Stimulated activated CD8-positive, alpha-beta memory T cell treated with anti-CD3 and anti-CD28 coated beads, Interleukin-2, amount 100 ng/mL, for 1 hour (primary cell): ENCODE measurements at places on chromosomes 16 and 17.

GRCh38 chr17:68955181-68955841 is at the start of gene ABCA8:
Gene ABCA8, minus strand, starts transcription at chr17:68955392. Its CDS starts 13,358 bp downstream, at chr17:68942034.
- DNase-seq: no peak

- DNase-seq: no peak
These were observed 259.7 kb downstream of the PRKCA start for GRCh38 chr17:66562119-66562518.

DNA sequence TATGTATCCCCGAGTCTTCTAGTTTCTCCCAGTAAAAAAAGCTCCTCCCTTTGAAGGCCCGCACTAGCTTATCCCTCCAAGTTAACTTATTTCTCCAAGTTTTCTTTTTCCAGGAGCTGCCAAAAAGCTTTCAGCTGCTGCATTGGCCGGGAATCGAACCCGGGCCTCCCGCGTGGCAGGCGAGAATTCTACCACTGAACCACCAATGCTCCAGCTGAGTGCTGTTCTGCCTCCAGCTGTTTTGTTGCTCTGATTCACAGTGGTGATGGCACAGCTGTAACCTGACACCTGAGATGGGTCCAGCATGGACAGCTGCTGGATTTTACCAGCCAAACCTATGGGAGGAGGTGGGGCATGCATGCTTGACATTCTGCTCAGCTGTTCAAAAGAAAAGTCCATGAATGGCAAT is 22.1 kb downstream of the VAC14 start:
- no peak for DNase-seq

DNA sequence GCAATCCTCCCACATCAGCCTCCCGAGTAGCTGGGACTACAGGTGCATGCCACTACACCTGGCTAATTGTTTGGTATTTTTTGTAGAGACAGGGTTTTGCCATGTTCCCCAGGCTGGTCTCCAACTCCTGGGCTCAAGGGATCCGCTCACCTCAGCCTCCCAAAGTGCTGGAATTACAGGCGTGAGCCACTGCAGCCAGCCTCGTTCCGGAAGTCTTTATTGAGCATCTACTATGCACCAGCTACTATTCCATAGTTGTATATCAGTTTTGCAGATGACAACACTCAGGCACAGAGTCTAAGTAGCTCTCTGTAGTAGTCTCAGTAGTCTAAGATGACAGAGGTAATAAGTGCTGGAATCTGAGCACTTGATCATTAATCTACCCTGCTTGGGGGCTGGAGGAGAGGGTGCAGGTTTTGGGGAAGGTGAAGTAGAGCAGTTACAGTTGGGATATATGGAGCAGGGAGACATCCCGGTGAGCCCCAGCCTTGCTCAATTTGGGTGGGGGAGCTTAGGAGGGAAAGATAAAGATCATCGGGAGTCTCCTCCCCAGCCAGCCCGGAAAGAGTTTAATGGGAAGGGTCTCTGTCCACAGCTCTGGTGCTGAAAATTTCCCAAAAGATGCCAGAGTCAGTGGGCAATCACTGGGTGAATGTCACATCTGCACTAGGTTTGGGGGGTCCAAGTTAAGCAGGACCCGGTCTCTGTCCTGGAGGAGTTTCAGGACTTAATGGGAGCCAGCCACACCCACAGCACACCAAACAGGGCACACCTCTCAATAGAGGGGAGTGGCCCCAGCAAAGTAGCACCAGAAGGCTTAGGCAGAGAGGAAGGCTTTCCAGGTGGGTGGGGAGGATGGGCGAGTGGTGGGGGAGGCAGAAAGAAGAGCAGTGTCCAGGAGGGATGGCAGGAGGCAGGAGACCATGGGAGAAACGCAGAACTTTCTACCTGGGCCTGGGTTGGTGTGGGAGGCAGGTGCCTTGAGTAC is 1.7 kb downstream of the OTOP3 start:
- DNase-seq: no peak

DNA sequence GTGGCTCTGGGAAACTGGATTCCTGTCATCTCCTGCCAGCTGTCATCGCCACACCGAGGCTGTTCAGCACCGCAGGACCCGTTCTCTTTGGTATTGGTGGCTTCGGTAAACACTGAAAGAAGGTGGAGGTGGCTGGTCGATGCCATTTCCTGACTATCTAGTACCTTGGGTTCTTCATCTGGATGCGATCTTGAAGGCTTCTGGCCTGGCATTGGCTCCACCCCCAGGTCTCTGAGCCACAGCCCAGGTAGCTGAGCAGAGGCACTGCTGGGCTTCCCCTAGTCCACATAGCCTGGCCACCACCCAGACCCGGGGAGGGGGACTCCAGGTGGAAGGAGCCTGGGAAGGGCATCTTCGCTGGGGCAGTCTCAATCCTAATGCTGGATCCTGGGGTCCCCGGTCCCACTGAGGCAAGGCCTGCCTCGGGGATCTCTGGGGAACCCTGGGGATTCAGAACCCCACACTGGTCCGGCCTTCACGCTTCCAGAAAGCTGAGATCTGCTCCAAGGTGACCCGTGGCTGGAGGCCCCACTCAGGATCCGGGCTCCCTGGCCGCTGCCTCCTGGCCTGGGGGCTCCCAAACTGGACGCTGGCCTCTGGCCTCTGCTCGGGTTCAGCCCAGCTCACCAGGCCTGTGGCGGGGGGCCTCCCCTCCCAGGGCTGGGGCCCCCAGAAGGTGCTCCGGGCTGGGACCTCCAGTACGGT is 1.8 kb downstream of the C16orf54 start:
- no peak for DNase-seq

- DNase-seq: no peak
These were observed 26.2 kb downstream of the YWHAE start for GRCh38 chr17:1373707-1374237.

GRCh38 chr16:84505249-84506187 is 1.1 kb upstream of the MEAK7 start:
- no peak for DNase-seq

- DNase-seq: no peak
These were observed 126.1 kb upstream of the RCVRN start for GRCh38 chr17:10031127-10031526.

GRCh38 chr17:61335845-61336655 is 63.6 kb upstream of the TBX2 start:
- no peak for DNase-seq

GRCh38 chr16:56981729-56982271 is 7.6 kb upstream of the NLRC5 start:
- no peak for DNase-seq

DNA sequence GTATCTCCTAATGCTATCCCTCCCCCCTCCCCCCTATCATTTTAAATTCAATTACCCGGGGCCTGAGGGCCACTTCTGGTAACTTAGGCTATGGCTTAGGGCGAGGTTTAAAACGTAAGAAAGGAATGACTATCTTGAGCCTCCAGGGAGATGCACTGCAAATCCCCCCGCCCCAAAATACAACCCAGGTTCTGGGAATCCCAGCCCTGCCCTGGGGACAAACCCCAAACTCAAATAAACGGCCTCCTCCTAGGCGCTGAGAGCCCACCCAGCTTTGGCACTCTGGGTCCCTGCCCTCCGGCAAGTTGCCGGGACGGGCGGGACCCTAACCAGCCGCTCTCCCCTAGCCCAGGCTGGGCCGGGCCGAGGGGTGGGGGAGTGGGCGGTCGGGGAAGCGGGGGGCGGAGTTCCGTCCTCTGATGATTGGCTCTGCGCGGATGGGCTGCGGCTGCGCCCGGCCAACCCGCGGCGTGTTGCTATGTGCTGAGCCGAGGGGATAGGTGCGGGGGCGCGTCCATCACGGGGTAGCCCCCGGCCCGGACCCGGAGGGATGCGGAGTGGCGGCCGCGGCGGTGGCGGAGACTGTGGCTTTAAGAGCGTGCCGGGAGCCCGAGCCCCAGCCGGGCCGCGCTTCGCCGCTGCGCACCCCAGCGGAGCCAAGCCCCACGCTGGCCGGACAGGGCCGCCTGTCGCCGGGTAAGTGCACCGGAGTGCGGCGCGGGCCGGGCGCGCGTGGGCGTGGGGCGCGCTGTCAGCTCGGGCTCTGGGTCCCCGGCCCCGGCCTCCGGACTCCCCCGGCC is at the start of gene YPEL2:
Gene YPEL2 (plus strand): TSS at position 527 of the 800 bp plus-strand sequence. CDS start 21,755 bp downstream, outside the sequence.
- DNase-seq: peak; percentile 75

DNA sequence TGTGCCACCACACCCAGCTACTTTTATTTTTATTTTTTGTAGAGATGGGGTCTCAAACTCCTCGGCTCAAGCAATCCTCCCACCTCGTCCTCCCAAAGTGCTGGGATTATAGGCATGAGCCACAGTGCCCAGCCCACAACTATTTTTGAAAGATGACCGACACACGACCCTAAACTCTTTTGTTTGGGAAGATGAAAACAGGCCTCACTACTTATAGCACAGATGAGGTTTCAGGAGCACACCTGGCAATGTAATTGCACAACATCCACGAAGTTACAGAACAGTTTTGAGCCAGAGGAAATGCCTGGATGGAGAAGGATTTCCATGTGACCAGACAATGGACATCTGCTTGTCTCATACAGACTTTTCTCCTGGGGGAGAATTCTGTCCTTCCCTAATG is 43.4 kb upstream of the PRSS54 start:
- no peak for DNase-seq

GRCh38 chr17:7794075-7794663 is 39.8 kb upstream of the KDM6B start:
- DNase-seq: no peak

- no peak for DNase-seq
These were observed 10.9 kb downstream of the KRT37 start for GRCh38 chr17:41413353-41413957.

DNA sequence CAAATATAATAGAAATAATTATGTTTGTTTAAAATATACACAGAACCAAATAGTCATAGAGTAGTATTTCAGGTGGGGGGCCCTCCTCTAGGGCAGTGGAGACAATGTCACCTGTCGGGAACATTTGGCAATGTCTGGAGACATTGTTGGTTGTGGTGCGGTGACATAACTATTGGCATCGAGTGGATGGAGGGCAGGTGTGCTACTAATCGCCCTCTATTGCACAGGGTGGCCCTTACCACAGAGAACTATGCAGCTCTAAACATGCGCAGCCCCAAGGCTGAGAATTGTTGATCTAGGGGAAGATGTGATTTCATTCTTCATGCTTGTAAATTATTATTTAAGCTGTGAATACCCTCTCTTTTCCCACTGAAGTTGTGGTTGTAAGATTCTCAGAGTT is 594.0 kb downstream of the WWOX start:
- no peak for DNase-seq

- no peak for DNase-seq
These were observed 16.7 kb upstream of the C16orf78 start for GRCh38 chr16:49356728-49357488.

- DNase-seq: no peak
These were observed 4.1 kb downstream of the ST6GALNAC2 start for GRCh38 chr17:76581515-76581914.

DNA sequence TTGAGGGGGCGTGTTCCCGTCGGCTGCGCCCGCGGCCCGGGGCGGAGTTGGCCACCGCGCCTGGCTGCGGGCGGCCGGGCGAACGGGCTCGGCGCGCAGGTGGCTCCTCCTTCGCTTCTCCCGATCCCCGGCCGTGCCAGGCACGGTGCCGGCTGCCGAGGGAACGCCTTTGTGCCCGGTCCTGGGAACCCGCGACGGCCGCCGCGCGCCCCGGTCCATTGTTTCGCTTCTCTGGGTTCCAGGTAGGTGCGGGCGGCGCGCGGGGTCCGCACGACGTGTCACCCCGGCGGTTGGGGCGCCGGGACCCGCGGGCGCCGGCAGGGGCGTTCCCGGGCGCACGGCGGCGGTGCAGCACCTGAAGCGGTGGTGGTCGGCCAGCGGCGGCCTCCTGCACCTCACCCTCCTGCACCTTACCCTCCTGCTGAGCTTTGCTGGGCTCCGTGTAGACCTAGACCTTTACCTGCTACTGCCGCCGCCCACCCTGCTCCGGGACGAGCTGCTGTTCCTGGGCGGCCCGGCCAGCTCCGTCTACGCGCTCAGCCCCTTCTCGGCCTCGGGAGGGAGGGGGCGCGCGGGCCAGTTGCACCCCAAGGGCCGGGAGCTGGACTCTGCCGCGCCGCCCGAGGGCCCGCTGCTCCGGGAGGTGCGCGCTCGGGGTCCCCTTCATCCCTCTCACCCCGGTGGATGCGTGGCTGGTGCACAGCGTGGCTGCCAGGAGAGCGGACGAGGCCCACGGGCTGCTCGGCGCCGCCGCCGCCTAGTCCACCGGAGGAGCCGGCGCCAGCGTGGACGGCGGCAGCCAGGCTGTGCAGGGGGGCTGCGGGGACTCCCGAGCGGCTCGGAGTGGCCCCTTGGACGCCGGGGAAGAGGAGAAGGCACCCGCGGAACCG is 99.9 kb downstream of the EFCAB13 start:
- no peak for DNase-seq

DNA sequence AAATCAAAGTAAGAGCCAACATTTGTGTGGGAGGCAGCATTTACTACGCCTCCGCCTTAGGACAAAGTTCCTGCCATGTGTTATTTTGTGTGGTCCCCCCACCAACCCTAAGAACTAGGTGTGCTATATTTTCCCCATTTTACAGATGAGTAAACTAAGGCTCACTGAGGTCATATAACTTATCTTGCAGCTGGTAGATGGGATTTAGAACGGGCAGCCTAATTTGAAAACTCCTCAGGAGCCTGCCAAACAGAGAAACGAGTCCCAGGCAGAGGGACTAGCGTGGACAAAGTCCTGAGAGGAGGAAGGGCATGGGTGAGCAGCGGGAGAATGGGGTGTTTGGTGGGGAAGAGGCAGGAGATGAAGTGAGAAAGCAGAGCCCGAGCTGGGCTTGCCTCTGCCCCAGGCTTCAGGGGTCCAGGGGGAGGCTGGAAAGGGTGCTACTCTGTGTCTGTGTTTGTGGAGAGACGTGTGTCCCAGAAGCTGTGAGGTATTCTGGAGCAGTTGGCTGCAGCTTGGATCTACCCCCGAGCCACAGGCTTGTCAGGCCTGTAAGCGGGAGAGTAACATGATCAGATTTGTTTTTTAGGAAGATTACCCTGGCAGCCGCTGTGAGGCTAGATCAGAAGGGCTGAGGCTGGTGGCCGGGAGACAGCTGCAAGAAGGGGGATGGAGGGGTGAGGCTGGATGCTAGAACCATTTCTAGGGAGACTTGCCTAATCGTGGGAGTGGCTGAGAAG is 5.0 kb downstream of the MLLT6 start:
- no peak for DNase-seq

GRCh38 chr17:46978489-46979146 is 435 bp downstream of the RPRML start:
- no peak for DNase-seq

- DNase-seq: no peak
These were observed 28.4 kb downstream of the DNAH2 start for GRCh38 chr17:7745748-7746470.

DNA sequence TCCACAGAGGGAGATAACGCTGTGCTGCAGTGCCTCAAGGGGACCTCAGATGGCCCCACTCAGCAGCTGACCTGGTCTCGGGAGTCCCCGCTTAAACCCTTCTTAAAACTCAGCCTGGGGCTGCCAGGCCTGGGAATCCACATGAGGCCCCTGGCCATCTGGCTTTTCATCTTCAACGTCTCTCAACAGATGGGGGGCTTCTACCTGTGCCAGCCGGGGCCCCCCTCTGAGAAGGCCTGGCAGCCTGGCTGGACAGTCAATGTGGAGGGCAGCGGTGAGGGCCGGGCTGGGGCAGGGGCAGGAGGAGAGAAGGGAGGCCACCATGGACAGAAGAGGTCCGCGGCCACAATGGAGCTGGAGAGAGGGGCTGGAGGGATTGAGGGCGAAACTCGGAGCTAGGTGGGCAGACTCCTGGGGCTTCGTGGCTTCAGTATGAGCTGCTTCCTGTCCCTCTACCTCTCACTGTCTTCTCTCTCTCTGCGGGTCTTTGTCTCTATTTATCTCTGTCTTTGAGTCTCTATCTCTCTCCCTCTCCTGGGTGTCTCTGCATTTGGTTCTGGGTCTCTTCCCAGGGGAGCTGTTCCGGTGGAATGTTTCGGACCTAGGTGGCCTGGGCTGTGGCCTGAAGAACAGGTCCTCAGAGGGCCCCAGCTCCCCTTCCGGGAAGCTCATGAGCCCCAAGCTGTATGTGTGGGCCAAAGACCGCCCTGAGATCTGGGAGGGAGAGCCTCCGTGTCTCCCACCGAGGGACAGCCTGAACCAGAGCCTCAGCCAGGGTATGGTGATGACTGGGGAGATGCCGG is 769 bp downstream of the CD19 start:
- DNase-seq: no peak
